RWPE1 (cell line): ENCODE measurements at places on chromosomes 2 and 18.

DNA sequence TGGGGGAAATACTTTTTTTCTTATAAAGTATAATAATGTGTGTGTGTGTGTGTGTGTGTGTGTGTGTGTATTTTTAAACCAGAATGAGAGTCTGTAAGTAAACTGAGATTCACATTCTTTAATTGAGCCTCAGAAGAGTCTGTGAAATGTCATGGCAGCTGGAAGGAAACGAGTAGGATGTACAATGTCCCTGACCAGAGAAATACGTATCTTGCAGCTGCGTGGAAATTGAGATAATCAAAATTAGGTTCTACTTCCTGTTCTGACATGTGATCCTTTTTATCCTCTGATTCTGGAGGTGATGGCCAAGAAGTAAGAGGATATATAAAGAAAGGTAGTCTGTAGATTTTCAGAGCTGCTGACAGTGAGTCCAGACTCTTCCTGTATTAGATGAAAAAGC, 50.0 kb downstream of the SH3RF3 start:
- no peak for DNase-seq

DNA sequence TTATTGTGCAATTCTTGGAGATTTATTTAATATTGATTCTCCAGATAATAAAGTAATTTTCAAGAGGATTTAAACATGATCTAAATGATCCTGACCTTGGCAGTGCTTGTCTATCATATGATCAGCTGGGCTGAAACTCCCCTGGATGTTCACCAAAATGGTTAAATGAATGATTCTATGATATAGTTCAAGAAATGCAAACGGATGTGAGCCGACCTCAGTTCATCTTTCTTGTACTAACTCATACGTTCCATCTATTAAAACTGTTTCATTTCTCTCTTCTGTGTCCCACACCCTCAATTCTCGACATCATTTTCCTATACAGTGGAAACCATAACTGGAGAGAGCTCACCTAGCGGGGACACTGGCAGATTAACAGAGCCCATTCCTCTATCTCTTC, 281.7 kb upstream of the CCDC68 start:
- DNase-seq = no peak

DNA sequence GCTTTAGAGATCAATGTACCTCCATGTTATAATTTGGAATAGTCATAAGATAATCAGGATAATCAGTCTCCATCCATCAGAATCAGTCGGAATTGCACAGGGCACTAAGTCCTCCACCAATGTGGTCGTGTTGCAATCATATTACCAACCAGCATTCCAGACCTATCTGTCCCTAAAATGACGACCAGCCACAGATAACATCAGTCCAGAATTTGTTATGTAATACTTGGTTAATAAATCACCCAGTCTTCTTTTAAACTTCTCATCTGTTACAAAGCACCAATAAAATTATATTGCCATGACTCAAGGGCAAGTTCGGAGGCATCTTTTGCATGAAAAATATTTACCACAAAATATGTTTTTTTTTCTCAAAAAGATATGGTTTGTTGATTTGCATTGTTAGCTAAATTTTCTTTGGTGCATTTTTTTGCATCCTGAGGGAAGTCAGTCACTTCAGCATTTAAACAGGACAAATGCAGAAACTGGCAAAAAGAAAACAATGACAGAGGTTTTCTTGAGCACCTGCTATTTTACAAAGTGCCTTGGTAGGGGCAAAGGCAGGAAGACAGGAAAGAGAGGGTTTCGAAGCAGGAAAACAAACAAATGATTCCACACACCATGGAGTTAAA, 29.3 kb downstream of the PIEZO2 start:
- DNase-seq = no peak

- no peak for DNase-seq
Measured at GRCh38 chr2:163407296-163407695, 328.5 kb downstream of the FIGN start.

DNA sequence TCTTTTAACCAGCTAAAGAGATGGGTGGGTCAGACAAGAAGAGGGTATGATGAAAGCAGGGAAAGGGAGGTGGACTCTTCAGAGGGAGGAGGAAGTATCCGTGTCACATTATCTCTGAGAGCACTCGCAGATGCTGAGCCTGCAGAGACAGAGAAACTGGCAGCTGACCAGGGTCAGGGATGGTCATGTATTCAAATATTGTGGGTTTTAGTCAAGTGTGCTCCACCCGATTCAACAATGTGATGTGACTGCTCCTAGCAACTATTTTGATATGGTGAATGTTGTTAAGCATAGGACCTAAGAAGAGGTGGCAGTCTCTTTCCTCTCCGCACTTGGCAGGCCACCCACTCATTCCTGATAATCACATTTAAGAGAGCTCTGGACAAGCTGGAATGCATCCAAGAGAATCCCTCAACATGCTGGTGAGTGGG, 1.3 kb upstream of the CLIP4 start:
- DNase-seq = peak; percentile 36

- DNase-seq = peak; percentile 27
Measured at GRCh38 chr18:23812546-23813440, 123.5 kb downstream of the LAMA3 start.

- DNase-seq = no peak
Measured at GRCh38 chr2:235727891-235728799, 234.3 kb downstream of the AGAP1 start.

GRCh38 chr2:144875290-144875969, 355.5 kb upstream of the ZEB2 start:
- DNase-seq = no peak

DNA sequence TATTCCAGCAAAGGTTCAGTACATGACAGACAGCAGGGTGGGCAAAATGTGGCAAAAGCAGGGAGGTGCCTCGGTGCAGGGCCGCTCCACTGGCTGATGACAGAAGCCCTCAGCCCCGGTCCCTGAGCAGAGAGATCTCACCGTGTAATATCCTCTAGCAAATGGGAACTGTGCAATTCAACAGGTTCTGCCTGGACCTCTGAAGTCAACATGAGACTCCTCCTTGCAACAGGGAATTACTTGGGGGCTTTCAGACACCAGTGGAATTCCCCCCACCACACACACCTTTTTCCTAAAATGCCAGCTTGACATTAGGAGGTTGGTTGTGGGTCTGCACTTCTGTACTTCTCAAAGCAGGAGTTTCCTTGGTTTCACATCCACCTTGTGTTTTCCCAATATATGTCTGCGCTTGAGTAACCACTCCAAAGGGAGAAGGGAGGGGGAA, 50.8 kb downstream of the SPRED2 start:
- no peak for DNase-seq

GRCh38 chr2:112947374-112947773, 30.4 kb upstream of the IL36G start:
- no peak for DNase-seq

DNA sequence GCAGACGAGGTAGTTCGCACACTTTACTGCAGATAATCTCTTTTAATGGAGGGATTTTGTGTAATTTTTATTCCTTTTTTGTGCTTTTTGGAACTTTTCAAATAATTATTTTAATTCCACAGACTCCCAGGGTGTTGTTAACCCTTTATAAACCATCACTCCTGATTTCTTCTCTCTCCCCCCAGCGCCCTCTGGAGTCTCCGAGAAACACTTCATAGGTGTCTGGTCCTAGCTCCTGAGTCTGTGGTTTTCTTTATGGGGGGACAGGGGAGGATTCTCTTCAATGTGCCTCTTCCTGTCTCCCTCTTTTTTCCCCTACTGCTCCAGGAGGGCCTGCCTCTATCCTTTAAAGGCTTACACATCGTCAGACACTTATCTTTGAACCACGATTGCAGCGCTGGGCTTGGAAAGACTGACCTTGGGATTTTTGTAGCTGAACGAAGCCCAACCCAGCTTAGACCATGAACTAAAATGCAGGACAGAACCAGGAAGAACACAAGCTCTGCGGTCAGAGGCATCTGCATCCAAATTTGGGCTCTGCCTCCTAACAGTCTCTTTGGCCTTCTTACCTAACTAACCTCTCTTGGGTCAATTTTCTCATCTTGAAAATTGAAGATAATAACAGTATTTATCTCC, 7.1 kb upstream of the PKDCC start:
- DNase-seq = no peak

GRCh38 chr2:112001942-112002341, 53.1 kb upstream of the TMEM87B start:
- DNase-seq = peak; percentile 26

DNA sequence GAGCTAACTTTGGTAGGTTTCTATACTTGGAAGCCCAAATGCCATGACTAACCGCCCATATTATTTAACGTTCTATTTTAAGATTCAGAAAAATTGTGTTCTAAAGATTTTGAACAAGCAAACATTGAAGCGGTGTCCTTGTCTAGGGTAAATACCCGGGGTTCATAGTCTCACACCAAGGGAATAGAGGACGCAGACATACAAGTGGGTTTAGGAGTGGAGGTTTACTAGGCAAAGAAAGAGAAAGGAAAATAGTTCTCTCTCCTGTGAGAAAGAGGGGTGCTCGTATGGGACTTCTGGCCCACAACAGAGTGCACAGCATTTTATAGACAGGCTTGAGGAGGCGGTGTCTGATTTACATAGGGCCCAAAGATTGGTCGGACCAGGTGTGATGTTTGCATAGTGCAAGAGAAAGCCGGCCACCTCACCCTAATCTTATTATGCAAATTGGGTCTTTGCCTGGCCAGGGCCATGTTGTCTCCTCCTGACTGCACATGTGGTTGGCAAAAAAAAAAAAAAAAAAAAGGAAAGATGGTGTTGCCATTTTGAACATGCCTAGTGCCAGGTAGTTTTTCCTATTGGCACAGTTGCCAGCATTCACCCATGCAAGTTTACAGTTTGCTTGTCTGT, 1062.6 kb downstream of the LRP1B start:
- no peak for DNase-seq

DNA sequence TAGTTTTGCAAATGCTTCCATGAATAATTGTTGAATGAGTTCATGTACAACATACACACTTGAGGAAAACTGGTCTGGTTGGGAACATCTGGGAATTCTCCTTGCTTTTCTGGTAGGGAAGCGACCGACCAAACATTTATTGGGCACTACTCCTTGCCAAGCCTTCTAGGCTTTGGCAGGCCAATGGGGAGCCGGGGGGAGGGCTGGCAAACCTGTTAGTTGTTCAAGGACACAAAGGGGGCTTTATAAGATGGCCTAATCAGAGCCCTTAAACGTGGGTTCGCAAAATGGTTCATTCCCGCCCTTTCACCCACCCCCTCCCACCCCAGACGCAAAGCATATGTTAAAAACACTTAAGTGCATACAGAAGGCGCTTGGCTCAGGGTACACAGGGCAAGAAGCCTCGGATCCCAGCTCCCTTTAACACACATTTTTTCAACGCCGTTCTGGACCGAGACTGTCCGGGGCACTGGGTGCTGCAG, 844 bp upstream of the VSNL1 start:
- no peak for DNase-seq

GRCh38 chr2:24454294-24454693, 36.8 kb upstream of the NCOA1 start:
- no peak for DNase-seq

DNA sequence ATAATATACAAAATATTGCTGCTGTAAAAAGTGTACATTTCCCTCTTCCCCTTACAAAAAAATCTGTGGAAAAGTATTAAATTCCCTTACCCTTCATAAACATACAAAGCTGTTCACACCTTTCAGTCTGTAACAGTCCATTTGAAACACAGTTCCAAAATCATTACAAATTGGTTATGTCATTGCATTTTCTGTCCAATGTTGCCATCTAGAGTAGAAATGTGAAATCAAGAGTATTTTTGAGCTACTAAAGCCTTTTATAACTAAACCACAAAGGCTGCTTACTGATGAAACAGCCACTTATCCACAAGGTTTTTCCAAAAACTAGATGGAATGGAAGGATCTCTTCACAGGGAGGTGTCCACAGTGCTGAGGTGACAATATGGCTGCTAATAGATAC, 72.5 kb downstream of the SS18 start:
- DNase-seq = no peak
